ENCODE measurements at places on chromosomes 4 and X.
A peak's percentile ranks its signal among the peaks of the same experiment; 100 is the strongest.

GRCh38 chr4:169361756-169362155 is 91.0 kb upstream of the SH3RF1 start:
- no peak for DNase-seq

DNA sequence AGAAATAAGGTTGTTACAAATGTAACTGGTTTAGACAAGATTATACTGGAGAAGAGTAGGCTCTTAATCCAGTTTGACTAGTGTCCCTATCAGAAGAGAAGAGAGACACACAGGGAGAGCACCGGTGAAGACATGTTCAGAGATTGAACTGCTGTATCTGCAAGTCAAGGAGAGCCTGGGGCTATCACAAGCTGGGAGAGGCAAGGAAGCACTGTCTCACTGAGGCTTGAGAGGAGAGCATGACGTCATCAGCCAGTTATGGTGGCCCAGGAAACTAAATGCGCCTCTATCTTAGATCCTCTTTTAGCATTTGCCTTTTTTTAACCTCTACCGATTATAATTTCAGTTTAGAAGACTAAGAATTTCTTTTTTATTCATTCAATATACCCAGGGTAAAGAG is 583.4 kb downstream of the TRAM1L1 start:
- no peak for DNase-seq

DNA sequence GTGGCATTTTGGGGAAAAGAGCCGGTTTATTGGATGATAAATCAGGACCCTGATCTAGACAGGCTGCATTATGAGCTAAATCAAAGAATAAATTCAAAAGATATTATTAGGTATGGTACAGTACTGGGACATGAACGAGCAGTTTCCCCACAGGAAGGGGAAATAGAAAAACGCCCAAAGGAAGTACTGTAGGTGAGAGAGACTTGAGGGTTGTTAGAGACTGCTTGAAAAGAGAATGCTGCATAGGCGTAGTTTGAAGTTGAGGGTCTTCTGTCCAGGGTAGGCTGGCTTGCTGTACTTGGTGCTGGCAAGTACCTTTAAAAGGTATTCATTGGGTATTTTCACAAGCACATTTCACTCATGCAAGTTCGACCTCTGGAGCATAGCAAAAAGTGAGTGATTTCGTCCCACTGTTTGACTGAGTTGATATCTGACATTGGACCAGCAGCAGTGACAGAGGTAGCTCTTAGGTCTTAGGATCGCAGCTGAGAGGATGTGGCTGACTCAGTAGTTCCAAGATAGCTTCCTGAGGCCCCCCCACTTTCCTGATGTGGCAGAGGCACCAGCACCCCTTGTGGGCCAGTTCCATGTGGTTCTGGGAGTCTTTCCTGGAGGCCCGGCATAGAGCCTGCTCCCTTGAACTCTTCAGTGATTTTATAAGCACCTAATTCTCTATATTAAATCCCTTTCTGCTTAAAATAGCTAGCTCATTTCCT is 64.3 kb downstream of the TMEM131L start:
- peak; percentile 20 for DNase-seq

- DNase-seq: no peak
Observed at GRCh38 chr4:15717657-15718416, 15.0 kb downstream of the BST1 start.

GRCh38 chr4:730511-730910 is 24.9 kb downstream of the PCGF3 start:
- DNase-seq: no peak

DNA sequence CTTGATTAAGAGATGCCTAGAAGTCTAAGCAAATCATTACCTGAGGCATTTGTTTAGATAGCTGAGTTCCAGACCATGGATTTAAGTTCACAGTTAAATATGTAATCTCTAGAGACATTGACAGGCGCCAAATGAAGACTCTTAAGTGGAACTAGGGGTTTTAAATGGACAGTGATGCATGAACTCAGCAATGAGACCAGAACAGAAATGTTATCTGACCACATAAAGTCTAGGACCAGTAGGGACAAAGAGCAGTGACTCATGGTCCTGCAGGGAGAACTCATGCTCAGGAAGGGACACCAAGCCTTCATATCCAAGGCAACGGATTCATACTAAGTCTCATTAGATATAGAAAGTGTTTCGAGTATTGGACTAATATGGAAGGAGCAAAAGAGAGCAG is 152.3 kb downstream of the PPARGC1A start:
- no peak for DNase-seq

GRCh38 chr4:41257257-41257901 is 651 bp downstream of the UCHL1 start:
- DNase-seq: no peak

- no peak for DNase-seq
Observed at GRCh38 chr4:168167714-168168284, 75.5 kb downstream of the ANXA10 start.

DNA sequence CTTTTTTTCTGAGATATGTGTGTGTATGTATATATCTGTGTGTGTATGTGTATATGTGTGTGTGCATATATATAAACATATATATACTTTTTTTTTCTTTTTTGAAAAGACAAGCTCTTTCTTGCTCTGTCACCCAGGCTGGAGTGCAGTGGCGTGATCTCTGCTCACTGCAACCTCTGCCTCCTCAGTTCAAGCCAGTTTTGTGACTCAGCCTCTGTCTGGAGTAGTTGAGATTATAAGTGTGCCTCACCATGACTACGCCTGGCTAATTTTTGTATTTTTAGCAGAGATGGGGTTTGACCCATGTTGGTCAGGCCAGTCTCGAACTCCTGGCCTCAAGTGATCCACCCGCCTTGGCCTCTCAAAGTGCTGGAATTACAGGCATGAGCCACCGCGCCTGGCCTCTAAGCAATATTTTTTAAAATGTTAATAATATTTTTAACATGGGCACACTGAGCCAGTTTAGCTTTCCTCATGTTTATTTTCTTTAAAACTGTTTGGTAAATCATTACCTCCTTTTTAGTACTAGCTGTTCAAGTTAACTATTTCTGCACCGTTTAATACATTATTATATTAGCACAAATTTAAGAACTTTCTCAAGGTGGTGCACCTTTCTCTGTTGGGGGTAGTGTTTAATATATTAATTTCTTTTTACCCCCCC is 33.3 kb downstream of the BBS12 start:
- no peak for DNase-seq

- DNase-seq: no peak
Observed at GRCh38 chr4:74305000-74305399, 3.3 kb upstream of the EPGN start.

Measured in activated effector memory CD4-positive, alpha-beta T cell treated with Interleukin-2 at 50 U/mL for 16 hours (primary cell).